ENCODE measurements at places on chromosomes 2 and 18.

DNA sequence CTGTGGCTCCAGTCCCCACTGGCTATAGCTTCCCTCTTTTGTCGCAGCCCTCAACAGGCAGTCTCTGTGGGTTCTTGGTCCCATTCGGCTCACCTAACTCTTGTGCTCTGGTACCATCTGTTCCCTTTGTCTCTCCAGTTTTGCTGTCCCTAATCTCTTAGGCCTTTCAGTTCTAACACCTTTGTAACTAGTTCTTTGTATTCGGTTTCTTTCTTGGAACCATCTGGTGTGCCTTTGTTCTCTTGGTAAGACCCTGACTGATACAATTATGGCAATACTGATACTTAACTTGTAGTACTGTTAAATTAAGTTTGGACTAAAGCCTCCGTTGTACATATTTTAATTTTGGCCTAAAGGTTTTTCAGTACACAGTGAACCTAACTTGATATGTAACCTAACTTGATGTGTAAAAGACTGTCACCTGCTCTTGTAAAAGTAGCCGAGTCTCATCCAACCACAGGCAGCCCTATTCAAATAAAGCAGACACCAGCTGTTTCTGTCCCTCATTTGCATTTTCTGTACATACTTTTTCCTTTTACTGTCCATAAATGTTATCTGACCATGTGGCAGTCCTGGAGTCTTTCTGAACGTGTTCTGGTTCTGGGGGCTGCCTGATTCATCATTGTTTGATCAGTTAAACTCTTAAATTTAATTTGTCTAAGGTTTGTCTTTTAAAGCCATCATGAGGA, 4.8 kb upstream of the MRPL44 start:
- DNase-seq, result no peak

GRCh38 chr2:63738019-63738418, 103.7 kb upstream of the UGP2 start:
- no peak for DNase-seq

DNA sequence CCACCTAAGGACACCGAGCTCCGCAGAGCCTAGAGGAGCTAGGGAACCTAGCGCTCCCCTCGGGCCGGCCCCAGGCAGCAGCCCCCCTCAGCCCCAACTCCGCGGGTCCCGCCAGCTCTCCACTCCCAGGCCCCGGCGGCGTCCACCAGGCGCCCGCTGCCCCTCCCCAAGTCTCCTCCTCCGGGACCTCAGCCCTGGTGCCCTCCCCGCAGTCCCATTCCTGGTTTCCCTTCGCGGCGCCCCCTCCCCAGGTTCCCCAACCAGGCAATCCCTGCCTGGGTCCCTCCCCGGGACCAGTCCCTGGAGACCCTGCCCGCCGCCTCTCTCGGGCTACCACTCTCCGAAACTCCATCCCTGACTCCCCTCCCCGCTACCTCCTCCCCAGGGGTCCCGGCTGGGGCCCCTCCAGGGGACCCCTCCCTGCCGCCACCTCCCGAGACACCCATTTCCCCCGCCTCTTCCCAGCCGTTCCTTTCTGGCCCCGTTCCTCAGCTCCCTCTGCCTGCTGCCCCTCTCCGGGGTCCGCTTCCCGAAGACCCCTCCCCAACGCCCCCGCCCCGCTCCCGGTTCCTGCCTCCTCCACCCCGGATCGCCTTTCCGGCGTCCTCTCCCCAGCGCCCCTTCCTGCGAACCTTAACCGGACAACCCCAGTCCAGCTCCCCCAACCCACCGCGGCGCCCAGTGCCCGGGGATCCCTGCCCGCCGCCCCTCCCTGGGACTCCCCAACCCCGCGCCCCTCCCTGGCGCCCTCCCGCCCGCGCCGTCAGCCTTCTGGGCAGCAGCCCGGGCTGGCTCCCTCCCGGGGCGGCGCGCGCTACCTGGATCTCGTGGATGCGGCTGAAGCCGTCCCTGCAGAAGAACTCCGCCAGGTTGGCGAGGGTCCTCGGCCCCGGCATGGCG, 678 bp downstream of the CYP27C1 start:
- no peak for DNase-seq

DNA sequence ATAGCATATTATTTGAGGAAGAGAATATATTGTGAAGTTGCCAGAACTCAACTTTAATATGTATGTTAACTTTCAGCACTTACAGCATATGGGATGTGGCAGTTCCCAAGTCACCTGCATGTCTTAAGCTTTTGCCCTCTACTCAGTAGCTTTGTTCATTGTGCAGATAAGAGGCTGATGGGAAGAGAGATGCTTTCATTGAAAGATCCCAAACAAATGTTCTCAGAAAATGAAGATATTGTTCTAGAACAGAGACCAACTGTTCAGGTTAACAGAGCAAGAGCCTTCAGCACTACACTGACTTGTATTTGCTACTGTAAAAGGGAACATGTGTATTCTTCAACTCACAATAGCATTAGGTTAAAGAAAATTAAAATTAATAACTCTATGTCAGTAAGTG, 28.1 kb downstream of the GAREM1 start:
- DNase-seq, result no peak

DNA sequence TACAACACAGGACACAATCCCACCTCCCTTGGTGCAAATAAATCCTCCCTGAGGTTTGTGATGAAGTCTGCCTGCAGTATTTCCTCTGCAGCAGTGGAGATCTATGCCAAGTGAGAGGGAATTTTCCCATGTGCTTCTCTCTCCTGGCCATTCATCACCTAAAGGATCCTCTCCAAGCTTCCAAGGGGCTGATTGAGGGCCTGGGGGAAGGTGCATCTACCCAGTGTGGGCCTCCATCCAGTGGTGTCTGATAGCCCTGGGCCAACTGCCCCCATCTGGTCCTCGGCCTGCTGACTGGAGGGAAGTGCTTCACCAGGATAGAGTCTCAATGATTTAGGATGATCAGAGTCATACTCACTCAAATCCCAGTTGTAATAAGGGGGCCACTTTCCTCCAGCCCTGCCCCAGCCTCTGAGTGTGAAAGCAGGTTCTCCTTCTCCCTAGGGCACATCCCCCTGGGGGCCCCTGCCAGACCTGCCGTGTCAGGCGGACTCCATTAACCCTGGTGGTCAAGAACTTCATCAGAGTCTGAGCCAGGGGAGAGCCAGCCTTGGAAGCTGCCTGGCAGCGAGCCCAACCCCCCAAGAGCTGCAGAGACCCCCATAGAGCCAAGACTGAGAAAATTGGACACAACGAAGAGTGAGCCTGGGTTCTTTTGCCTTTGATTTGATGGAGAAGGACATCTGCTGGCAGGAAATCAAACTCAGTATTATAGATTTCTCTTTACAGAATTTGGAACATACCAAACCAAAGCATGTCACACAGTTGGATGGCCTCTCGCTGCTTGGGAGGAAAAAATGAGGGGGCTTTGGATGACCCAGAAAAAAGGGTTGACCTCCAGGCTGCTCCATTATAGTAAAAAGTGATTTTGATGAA, 509.6 kb downstream of the CMPK2 start:
- no peak for DNase-seq

- DNase-seq, result no peak
These were observed 396.4 kb upstream of the LRRTM1 start for GRCh38 chr2:80700961-80701360.

- DNase-seq, result no peak
These were observed 348.9 kb downstream of the RND3 start for GRCh38 chr2:150138587-150138986.

- DNase-seq, result no peak
These were observed 40.2 kb upstream of the COPS8 start for GRCh38 chr2:237045449-237045848.

- DNase-seq, result no peak
These were observed 397.8 kb downstream of the NBAS start for GRCh38 chr2:15163326-15163725.

DNA sequence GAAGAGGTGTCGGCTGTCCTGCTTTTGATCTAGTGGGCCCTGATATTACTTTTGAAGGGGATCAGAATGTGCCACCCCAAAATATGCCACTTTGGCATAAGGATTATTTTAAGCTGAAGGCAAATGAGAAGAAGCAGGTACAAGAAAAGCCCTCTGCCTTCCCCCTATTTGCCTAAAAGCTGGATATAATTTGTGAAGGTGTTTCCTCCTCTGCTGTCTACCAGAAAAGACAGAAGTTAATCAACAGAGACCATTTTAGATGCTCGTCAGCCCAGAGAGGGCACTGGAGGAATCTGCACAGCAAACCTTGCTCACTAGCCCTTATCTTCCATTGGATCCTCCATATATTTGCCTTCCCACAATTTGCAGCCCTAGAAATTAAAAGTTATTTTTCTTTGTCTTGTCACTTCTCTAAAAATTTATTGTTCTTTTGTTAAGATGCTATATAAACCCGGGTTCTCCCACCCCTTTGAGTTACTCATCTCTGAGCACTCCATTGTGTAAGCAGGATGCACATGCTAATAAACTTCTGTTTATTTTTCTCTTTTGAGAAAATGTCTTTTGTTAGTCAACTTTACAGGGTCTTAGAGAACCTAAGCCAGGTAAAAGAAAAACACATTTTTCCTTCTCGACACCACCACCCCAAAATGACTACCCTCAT, 163.2 kb upstream of the SLC1A4 start:
- DNase-seq, result no peak

- DNase-seq, result no peak
These were observed 72.8 kb downstream of the PTH2R start for GRCh38 chr2:208479342-208479741.

- no peak for DNase-seq
These were observed 325.1 kb upstream of the RAB6C start for GRCh38 chr2:129654331-129654730.

DNA sequence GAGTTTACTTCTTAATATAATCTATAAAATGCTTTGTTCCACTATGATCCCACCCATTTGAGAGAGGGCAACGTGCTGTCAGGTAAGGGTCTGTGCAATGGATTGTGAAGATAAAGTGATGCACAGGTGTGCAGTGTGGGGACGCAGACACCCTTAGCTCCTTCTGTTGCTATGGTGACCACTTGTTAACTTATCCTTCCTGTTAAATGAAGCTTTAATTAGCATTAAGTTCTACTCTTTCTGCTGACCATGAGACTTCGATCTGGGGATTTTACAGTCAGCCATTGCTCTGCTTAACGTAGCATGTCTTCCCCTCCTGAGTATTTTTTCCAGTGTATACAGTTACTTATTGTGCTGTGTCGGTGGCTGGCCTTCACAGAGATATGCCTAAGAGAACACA, 23.1 kb upstream of the ALKAL2 start:
- DNase-seq, result no peak

- peak; percentile 91 for DNase-seq
These were observed 32.2 kb downstream of the QPCT start for GRCh38 chr2:37376421-37377186.

DNA sequence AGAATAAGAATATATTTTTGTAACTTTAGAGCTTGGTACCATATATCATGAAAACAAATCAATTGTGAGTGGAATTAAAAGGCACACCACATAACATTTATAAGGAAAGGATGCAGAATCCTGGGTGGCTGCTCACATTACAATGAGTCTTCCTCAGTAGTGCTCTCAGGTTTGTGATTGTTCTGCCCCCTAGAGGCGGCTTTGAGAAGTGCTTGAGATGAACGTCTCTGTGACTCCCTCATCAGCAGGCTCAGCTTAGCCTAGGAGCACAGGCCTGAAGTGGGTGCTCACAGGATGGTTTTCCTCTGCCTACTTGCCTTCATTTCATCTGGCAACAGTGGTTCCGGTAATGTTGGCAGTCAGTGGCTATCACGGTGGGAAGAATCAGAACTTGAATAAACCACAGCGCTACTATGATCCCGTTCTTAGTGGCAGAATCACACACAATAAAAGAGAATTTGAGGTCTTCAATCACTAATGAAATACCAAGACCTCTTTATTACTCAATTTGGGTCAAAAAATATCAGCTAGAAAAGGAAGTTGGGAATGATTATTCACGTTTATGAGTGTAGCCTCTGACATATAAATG, 38.1 kb upstream of the B4GALT6 start:
- peak; percentile 58 for DNase-seq

DNA sequence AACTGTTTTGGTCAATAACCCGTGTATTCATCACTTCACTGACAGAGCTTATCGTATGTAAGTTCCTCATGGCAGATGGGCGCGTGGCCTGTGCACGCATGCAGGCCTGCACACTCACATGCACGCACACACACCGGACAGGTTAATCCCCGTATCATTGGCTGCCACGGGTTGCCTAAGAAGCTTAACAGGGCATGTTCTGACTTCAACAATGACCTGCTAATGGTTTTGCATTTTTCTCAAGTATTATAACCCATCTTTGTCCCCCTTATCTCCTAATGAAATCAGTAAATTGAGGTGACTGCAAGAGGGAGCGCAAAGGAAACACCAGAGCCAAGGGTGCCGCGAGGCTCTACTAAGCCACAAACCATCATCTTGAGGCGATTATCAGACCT, 399.0 kb upstream of the ID2 start:
- DNase-seq, result no peak

DNA sequence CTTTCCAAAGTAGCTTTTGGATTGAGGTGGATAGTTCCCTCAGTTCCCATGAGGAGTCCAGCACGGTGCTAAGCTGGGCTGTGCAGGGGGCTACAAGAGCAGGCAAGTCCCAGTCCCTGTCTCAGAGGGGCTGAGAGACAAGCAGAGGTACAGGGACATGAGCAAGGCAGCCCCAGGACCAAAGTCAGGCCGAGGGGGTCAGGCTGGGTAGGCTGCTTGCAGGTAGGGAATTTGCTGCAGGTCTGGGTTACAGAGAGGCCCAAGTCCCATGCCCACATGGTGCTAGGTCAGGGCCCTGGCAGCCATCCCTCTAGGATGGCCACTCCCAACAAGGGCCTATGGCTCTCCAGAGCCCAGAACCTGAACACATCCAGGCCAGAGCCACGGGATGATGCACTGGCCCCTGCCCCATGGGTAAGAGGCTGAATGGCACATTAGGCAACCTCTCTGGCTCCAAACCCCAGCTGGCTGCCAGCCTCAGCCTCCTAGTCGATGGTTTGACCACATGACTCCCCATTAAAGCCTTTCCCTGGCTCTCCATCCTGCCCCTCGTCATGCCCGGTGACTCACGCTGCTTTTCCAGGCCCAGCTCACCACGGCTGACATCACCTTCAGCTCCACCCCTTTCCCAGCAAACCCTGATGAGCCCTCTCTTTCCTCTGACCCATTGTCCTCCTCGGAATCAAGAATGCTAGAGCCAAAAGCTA, 83.7 kb downstream of the SDC1 start:
- peak; percentile 83 for DNase-seq

GRCh38 chr2:157192445-157193423, 64.8 kb upstream of the GALNT5 start:
- DNase-seq, result no peak

- no peak for DNase-seq
These were observed 237.6 kb upstream of the HDAC4 start for GRCh38 chr2:239638376-239638775.

GRCh38 chr2:139359818-139360217, 579.6 kb upstream of the NXPH2 start:
- DNase-seq, result no peak

All from HFF-Myc (cell line).